Kidney tubule cell (primary cell): ENCODE measurements at places on chromosomes 12 and 14.
A peak's percentile ranks its signal among the peaks of the same experiment; 100 is the strongest.

DNA sequence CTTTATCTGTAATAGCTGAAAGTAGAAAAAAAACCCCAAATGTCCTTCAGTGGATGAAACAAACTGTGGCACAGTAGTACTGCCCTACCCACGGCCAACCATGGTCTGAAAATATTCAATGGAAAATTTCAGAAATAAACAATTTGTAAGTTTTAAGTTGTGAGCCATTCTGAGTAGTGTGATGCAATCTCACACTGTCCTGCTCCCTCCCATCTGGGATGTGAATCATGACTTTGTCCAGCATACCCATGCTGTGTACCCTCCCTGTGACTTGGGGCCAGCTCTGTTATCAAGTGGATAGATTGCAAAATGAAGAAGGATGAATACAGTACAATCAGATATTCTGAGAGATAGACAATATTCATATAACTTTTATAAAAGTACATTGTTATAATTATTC is 106.2 kb downstream of the SMOC1 start:
- no peak for DNase-seq

DNA sequence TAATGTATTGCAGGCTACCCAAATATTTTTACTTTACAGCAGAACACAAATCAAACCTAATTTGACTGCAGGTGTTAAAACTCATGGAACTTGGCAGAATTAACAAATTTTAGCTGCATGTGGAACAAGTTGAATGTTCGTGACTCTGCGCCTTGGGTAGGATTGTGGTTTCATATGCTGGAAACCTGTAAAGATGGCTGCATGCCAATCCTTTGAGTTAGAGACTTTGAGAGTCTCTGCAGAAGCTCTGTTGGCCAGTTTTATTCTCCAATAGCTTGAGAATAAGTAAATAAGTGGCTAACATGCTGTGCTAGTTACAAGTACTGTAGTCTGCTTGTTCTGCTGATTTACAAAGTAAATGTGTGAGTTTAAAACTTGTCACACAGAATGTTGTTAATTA is 77.8 kb downstream of the PDE6H start:
- peak; percentile 68 for DNase-seq

DNA sequence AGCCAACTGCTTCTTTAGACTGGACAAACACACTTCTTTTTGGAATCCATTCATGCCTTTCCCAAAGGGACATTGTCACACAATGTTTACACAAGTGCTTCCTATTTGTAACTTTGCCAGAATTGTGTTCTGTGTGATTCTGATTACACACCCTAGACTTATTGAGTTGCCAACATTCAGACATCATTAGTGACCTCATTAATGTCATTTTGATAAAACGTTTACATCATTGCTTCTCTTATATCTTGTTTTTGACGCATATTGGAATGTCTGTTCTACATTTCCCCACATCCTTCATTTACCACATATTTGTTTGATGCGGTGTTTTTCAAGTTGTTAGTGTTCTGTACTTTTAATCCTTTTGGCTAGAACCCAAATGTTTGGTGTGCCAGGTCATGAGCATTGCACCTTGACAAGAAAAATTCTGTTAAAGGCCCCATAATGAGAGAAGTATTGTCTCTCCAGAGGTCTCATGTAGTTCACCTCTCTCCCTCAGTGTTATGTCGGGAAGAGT is 305.5 kb downstream of the AEBP2 start:
- peak; percentile 28 for DNase-seq

GRCh38 chr12:27221625-27222387 is 22.3 kb upstream of the STK38L start:
- DNase-seq = no peak

GRCh38 chr12:11731042-11731357 is 81.5 kb downstream of the ETV6 start:
- DNase-seq = no peak
